ENCODE measurements at places on chromosomes 7 and 10. TPM values are rescaled to one million over a fixed set of nuclear protein-coding genes. Genes with fewer than 3 reads are reported as not detected.

DNA sequence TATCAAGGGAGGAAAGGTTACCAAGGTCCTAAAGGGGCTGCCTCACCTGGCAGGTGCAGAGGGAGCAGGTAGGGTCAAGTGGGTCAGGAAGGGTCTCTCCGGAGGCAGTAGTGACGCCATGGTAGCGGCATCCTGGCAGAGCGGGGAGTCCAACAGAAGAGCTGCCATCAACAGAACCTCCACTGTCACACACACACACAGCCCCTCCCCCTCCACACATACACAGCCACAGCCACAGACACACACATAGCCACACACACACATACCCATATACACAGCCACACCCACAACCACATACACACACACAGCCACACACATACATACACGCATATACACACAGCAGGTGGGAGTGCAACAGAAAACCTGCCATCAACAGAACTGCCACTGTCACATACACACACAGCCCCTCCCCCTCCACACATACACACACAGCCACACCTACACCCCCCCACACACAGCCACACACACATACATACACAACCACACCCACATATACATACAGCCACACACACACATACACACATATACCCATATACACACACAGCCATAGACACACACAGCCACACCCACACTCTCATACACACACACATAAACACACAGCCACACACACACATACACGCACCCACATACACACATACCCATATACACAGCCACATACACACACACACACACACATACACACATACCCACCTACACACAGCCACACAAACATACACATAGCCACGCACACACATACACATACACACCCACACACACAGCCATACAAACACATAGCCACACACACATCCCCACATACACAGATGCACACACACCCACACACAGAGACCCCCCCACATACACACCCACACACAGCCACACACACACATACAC lies 23.1 kb downstream of the KCP start:
- no peak for DNase-seq

DNA sequence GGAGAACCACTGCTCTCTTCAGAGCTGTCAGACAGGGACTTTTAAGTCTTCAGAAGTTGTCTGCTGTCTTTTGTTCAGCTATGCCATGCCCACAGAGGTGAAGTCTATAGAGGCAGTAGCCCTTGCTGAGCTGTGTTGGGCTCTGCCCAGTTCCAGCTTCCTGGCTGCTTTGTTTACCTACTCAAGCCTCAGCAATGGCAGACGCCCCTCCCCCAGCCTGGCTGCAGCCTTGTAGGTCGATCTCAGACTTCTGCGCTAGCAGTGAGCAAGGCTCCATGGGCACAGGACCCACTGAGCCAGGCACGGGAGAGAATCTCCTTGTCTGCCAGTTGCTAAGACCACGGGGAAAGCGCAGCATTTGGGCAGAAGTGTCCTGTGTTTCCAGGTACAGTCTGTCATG lies 12.1 kb upstream of the CPA2 start:
- no peak for DNase-seq

HSPA12A gene
- total RNA-seq, result 0.18 TPM

C1GALT1 gene
- 37.5 TPM for total RNA-seq
